ENCODE measurements at places on chromosomes 4 and X.

DNA sequence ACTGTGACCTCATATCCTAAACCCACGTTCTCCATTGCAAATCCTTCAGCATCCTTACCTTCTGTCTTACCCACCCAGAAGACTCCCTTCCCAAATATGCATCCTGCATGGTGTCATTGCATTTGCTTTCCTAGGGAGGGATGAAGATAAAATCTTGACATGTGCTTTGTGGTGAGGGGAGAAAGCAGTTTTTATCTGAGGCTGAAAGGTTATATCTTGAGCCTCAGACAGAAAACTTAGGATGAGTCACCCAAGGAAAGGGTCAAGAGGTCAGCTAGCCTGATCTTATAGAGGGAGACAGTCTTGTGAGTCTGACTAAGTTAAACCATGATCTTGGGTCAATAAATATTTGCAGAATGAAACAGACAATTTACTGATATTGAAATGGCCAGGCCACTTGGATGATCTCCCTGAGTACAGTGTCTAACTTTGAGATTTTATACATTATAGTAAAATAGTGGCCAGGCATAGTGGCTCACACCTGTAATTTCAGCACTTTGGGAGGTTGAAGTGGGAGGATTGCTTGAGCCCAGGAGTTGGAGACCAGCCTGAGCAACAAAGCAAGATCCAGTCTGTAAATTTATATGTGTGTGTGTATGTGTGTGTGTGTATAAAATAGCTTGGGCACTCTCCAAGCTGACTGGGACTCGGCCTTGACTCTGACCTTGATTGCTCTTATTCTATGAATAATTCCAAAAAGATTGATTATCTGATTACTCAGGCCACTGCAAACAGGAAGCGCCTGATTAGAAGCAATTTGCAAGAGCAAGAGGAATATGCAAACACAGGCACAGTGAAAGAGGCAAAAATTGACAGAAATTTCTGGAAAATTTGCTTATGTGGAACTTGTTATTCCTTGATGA is 15.4 kb upstream of the FAM9C start:
- no peak for DNase-seq

GRCh38 chr4:15755321-15756155 is 22.6 kb upstream of the CD38 start:
- DNase-seq = no peak

DNA sequence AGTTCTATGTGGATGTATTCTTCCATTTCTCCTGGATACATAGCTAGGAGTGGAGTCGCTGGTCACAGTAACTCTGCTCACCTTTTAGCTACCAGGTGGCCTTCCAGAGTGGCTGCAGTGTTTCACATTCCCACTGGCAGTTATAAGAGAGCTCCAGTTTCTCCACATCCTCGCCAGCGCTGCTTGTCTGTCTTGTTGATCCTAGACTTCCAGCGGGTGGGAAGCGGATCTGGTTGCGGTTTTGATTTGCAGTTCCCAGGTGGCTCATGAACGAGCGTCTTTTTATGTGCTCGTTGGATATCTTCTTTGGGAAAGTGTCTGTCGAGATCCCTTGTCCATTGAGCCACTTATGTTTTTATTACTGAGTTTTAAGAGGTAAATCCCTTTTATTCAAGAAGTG is 11.6 kb downstream of the TACC3 start:
- DNase-seq = no peak

- DNase-seq = peak; percentile 61
These were observed 120.3 kb upstream of the AFF2 start for GRCh38 chrX:148380107-148380506.

- no peak for DNase-seq
These were observed 51.7 kb downstream of the METTL14 start for GRCh38 chr4:118736900-118737299.

- no peak for DNase-seq
These were observed 254.0 kb downstream of the SNCA start for GRCh38 chr4:89582756-89583505.

- DNase-seq = peak; percentile 5
These were observed 159.3 kb downstream of the PTCHD1 start for GRCh38 chrX:23493941-23494374.

Measured in OCI-LY7 (cell line).